ENCODE measurements at places on chromosomes 7 and 10.
A peak's percentile ranks its signal among the peaks of the same experiment; 100 is the strongest.

GRCh38 chr10:71611131-71611530 is 108.4 kb downstream of the C10orf105 start:
- DNase-seq: no peak

DNA sequence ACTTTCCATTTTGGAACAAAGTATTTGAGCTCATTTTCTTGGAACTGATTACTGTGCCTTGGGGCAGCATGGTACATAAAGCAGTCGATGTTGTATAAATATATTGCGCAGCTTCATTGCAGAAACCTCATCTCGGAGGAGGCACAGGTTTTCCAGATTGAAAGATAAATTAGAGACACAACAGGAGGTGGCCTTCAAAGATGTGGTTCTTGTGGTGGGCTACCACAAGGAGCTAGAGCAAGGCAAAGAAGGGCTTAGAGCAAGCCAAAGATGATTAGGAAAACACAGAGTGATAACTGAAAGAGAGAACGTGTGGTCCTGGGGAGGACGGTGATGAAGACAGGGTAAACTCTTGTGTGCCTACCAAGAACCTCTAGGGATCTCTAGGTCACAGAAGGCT is 169.1 kb upstream of the TNS3 start:
- DNase-seq: no peak

GRCh38 chr10:97707134-97707861 is 6.2 kb upstream of the MARVELD1 start:
- no peak for DNase-seq

DNA sequence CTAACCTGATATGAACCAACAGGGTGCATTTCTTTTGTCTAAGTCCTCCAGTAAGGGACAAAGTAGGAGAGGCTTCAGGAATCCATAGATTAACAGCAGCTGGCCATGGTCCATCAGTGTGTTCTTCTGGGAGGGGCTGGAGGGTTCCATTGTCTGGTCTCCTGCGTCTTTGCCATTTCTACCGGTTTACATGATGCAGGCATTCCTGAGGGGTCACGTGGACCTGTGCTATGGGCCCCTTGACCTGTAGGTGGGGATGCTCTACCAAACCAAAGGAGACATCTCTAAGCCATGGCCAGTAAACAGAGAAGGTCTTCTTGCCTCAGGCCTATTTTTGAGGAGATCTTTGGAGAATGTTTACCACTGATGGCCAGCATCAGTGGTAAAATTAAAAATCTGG is 28.7 kb upstream of the HABP2 start:
- no peak for DNase-seq

- no peak for DNase-seq
Observed at GRCh38 chr10:73865459-73866442, 8.6 kb downstream of the CAMK2G start.

- peak; percentile 17 for DNase-seq
Observed at GRCh38 chr7:128190051-128190647, 50.9 kb upstream of the LEP start.

DNA sequence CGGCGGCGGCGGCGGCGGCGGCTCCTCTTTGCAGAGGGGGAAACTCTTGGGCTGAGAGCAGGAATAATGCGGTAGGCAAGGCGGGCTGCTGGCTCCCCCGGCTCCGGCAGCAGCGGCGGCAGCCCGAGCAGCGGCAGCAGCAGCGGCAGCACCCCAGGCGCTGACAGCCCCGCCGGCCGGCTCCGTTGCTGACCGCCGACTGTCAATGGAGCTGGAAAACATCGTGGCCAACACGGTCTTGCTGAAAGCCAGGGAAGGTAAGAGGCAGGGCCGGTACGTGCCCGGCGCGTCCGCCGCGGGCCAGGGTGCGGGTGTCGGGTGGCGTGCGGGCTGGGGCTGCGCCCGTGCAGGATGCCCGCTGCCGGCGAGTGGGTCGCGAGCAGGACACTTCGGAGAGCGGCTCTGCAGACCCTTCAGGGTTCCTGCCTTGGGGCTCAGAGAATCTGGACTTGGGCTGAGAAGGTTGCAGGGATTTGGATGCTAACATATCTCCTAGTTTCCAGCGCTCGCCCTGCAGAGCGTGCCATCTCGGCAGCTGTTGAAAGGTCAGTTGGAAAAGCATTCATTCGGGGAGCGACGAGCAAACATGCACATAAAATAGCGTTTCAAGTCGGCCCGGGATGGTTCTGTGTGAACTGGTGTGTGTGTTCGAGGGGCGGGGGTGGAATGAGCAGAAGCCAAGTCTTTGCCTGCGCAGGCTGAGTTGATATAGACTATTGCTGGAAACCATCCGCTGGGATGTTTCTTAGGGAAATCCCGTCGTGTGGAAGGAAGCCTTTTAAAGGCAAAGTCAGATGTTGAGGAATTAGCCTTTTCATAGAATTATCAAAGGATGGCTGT is 562 bp downstream of the GRK5 start:
- DNase-seq: peak; percentile 51

DNA sequence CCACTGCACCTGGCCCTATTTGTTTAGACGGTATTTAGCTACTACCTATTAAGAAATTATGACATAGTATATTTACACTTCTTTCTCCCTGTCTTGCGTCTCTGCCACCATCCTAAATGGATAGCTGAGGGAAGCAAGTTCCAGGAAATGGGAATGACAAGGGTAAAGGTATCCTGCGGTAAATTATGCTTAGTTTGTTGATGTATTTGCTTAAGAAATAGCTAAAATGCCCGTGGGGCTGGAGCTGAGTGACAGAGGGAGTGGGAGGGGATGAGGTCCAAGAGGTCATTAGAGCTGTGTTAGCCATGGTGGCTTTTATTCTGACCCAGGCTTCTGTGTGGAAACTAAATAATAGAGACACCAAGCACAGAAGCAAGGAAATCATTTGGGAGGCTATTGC is 29.0 kb upstream of the UBE2D1 start:
- no peak for DNase-seq

GRCh38 chr7:123612024-123612423 is 10.4 kb downstream of the ASB15 start:
- DNase-seq: no peak

DNA sequence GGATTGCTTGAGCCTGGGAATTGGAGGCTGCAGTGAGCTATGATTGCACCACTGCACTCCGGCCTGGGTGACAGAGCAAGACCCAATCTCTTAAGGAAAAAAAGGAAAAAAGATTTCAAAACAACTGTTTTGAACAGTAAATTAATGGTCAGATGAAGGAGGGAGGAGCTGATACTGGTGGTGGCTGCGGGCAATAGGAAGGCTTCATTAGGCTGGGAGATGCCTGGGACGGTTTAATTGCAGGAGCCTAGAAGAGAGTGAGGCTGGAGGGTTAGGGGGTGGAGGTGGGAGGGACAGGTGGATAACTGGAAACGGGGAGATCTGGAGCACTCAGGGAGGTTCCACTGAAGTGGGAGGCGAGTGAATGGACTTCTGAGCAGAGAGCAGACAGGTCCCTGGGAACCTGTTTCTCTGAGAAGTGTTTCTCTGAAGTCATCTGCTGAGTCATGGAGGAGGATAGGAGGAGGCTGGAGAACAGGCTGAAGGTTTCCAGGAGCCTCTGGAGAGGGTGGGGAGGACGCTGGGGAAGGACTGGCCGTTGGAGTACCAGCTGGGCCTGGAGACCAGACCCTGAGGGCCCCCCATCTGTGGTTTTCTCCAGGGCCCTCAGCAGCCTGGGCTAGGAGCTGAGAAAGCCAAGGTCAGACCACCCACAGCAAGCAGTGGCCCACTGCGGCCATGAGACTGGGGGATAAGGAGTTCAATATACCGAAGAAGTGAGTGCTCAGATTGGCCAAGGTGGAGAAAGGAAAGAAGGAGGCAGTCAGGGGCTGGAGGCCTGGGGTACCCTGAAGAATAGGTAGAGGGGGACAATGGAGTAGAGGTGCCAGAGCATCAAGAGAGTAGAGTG is 14.4 kb upstream of the YWHAG start:
- DNase-seq: peak; percentile 89

GRCh38 chr10:97593421-97593820 is 3.9 kb downstream of the C10orf62 start:
- DNase-seq: no peak

DNA sequence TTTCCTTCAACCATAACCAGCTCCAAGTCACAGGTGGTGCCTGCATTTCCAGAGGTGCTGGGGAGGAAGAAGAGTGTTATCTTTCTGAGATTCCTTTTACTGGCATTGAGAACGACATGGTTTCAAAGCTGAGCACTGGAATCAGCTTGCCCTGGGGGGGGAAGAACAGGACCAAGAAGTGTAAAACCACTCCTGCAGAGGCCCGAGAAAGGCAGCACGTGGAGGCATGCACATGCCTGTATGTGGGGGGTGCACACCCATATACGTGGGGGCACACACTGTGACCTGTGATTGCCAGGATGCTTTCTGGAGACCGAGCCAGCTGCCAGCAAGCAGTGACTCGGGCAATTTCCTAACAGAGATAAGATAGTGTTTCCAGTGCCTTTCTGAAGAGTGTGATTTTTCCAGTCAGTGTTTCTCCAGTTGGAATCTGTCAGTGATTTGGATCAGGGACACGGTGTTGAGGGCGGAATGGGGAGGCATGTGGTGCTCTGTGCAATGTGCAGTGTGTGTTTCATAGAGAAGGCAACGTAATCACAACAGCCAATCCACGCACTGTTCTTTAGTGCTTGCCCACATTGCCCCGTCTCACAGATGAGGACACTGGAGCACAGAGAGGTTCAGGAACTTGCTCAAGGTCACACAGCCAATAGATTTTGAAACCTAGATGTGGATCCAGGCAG is 4.2 kb downstream of the LRRC27 start:
- DNase-seq: no peak

- no peak for DNase-seq
Observed at GRCh38 chr7:117863618-117864017, 9.6 kb downstream of the CTTNBP2 start.

GRCh38 chr7:158064631-158065030 is 523.0 kb downstream of the PTPRN2 start:
- DNase-seq: no peak

DNA sequence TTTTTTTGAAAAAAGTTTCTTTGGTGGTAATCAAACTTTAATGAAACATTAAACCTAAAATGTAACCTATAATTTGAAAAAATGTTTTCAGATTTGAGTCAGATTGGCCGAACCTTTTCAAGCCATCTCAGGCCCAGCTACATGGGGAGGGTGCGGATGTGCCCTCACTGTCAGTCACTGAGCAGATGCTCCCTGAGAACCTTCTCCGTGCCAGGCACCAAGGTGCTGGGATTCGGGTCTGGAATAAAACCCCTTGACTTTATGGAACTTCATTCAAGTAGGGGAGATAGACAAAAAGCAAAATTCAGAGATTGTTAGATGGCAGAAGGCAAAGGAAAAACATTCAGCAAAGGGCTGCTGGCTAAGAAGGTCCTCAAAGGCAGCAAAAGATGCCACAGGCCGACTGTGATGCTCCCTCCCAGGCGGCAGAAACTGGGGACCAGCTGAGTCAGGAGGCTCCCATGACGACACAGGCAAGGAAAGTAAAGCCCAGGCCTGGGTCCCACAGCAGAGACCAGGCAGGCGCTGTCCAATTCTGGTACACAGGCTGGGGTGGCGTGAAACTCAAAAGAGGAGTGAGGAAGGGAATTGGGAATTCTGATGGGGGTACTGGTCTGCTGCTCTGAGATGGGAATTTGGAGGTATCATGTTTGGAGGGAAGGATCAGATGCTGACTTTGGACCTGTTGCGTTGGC is 82.2 kb upstream of the DDC start:
- no peak for DNase-seq

- no peak for DNase-seq
Observed at GRCh38 chr7:44385434-44386138, 60.2 kb upstream of the CAMK2B start.

- no peak for DNase-seq
Observed at GRCh38 chr7:34900891-34901513, 136.3 kb downstream of the DPY19L1 start.

GRCh38 chr7:34322841-34323240 is 335.2 kb upstream of the NPSR1 start:
- DNase-seq: peak; percentile 83
